Stimulated activated CD8-positive, alpha-beta memory T cell treated with anti-CD3 and anti-CD28 coated beads, Interleukin-15, amount 100 ng/mL, for 48 hours (primary cell): ENCODE measurements at places on chromosomes 2 and 18.

DNA sequence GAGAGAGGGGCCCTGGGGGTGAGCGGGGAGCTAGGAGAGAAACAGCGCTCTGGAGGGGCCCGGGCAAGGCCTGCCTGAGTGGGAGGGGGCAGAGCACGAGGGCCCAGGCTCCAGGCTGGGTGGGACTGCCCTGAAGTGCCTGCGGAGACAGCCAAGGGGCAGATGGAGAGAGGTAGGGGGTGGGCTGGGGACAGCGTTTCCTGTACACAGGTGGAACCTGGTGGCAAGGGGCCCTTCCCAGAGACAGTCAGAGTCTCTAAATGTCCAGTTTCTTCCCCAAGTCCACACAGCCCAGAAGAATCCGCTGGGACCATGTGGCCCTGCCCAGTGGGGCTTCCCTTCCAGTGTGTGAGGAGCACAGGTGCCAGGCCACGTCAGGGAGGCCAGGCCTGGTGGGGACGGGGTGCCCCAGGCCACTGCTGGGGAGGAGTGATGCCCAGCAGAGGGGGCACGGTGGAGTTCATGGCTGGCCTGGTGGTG, 1.7 kb upstream of the GPR35 start:
- no peak for DNase-seq

GRCh38 chr2:159982270-159982669, 80.1 kb downstream of the PLA2R1 start:
- no peak for DNase-seq

DNA sequence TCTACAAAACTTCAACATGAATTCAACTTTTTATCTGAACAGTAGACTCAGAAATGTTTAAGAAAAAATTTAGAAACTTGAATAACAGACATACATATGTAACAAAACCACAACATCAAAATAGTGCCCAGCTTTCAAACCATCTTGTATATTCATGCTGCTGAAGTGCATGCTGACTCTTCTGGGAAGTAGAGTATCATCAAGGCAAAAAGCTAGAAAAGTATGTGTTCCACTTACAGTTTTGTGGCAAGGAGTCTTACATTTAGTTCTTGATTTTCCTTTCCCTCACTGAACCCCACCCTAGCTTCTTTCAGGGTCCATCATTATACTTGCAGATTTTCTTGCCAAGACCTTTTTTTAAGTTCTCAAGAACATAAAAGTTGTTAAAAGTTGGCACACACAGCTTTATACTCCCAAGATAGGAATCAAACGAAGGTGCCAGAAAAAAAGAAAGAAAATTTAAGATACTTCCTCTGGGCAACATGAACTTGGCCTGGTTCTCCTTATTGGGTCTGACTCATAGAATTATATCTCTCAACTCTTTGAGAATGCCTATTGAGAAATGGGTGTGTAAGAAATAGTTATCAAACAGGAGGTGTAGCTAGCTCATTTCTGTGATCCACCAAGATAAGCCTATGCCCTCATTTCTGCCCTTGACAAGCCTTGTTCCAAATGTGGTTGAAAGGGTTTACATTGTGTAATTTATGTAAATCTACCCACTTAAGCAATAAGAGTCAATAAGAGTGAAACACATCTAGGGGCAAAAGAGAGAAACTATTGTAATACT, 667.6 kb upstream of the ACVR2A start:
- DNase-seq, result no peak

DNA sequence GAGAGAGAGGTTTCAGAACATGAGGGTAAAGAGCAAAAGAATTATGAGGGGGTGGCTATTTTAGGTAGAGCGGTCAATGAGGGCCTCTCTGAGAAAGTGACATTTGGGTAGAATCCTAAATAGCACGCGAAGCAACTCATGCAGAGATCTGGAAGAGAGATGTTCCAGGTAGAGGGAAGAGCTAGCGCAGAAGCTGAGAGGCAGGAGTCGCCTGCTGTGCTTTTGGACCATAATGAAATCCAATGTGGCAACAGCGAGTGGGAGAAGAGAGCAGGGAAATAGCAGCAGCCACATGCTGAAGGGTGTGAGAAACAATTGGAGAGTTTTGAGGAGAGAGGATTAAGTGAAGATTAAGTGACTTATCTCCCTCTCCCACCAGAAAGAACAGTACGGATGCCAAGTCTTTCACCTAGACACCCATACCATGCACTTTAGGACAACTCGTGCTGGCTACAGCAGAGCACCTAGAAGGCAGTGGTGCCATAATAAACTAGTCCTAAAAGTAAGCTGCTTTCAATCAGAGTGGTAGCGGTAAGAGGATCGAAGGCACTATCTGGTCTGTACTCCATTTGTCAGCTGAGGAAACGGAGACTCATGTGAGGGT, 129.7 kb downstream of the LRP2 start:
- DNase-seq, result no peak

GRCh38 chr2:50751311-50752031, 280.5 kb downstream of the NRXN1 start:
- no peak for DNase-seq

GRCh38 chr2:191927319-191927867, 80.5 kb upstream of the CAVIN2 start:
- DNase-seq, result no peak

GRCh38 chr2:85583667-85584353, 421 bp upstream of the VAMP5 start:
- no peak for DNase-seq

GRCh38 chr18:50842846-50843245, 23.0 kb upstream of the MRO start:
- no peak for DNase-seq

- no peak for DNase-seq
Observed at GRCh38 chr2:36659872-36660312, 36.6 kb upstream of the VIT start.

GRCh38 chr2:118374974-118375755, 286.9 kb downstream of the INSIG2 start:
- DNase-seq, result no peak

- DNase-seq, result no peak
Observed at GRCh38 chr18:54551590-54551989, 39.5 kb upstream of the DYNAP start.

DNA sequence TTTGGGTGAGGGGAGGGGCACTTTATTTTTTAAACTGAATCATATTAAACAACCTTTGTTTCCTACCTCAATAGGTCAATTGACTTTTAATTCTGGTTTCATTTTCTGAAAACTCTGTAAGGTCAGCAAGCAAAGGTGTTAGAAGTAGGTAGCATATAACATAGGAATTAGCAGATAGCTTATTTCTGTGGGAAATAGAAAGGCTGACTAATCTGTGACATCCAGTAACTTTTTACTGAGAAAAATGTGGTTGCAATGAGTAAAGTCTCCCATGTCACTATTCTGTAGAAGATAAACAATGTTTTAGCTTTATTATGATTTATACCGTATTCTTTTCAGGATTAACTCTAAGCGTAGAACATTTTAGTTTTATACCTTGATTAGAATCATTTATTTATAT, 240.4 kb downstream of the PLCL1 start:
- no peak for DNase-seq

- no peak for DNase-seq
Observed at GRCh38 chr2:140873915-140874531, 1256.8 kb downstream of the LRP1B start.

- DNase-seq, result no peak
Observed at GRCh38 chr2:202406445-202406978, 30.4 kb downstream of the BMPR2 start.
